Fibroblast of skin of abdomen (primary cell): ENCODE measurements at places on chromosomes 1 and 21.
A peak's percentile ranks its signal among the peaks of the same experiment; 100 is the strongest.

DNA sequence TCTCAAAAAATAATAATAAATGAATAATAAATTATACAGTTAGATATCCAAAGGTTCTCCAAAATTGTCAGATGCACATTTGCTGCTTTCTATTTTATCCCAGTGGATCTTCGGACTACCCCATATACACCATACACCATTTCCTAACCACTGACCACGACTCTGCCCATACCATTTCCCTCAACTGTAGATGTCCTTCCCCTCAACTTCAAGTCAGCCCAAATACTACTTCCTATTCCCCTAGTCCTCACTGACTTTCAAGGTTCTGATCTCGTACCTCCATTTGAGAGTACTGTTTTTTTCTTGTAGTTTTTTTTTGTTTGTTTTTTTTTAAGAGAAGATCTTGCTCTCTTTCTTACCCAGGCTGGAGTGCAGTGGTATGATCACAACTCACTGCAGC is 19.6 kb downstream of the EIF4G3 start:
- DNase-seq = no peak

GRCh38 chr1:178536844-178537371 is 24.0 kb downstream of the TEX35 start:
- peak; percentile 96 for DNase-seq

DNA sequence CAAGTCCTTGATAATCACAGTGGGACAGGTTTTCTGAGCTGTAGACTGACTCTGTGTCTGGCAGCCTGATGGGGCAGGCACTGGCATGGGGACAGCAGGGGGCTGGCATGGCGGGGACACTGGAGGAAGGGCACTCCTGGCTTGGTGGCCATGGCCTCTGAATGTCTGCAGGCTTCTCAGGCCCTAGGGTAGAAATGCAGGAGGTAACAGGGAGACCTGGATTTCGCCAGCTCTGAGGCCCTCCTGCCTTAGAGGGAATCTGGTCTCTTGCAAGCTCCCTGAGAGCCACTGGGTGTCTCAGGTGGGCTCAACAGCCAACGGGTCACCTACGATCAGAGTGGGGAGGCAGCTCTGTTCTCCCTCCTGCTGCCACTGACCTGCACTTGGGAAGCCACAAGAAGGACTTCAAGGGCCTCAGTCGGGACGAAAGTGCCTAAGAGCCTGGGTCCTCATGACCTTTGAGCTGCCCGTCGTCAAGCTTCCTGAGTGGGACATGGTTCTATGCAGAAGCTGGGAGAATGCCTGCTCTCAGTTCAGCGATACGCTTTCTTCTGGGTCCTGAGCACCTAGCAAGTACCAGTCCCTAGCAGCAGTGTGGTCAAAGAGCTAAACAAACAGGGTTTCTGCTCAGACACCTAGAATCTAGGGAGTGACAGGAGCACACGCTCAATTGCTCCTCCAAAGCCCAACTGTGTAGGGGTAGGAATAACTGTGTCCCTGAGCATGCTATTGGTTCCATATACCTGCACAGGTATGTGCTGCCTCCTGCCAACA is 569.0 kb downstream of the PTPRU start:
- no peak for DNase-seq

DNA sequence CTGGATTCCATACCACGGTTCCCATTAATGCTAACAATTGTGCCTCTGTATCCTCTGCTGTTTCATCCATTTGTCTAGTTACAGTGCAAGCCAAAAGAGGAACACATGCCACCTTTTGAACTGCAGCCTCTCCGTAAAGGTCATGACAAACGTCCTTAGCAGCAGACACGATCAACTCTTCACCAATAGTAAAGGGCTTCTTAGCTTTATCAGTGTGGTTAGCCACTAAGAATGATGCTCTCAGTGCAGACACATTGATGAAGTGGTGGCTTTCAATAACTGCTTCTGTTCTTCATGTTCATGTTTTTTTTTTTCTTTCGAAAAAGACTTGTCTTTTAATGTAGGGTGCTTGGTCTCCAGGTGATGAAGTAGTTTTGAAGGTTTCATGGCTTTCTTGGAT is 14.3 kb downstream of the XPR1 start:
- no peak for DNase-seq

GRCh38 chr1:102593276-102593675 is 515.0 kb downstream of the COL11A1 start:
- no peak for DNase-seq
